ENCODE measurements at places on chromosomes 4 and X. TPM values are rescaled to one million over a fixed set of nuclear protein-coding genes. Genes with fewer than 3 reads are reported as not detected.

DNA sequence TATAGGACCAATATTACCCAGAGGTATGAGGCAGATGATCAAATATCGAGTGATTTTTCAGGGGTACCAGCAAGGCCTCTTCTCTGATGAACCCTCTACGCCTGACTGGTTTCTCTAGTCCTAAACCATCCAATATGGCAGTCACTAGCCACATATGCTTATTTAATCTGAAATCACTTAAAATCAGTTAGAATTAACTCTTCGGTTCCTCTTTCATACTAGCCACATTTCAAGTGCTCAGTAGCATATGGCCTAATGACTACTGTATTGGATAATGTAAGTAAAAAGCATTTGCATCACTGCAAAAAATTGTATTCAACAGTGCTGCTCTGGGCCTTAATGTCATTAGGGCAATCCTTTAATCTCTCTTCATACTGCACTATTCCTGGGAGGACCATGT lies 4.4 kb upstream of the APBB2 start:
- no peak for DNase-seq

DNA sequence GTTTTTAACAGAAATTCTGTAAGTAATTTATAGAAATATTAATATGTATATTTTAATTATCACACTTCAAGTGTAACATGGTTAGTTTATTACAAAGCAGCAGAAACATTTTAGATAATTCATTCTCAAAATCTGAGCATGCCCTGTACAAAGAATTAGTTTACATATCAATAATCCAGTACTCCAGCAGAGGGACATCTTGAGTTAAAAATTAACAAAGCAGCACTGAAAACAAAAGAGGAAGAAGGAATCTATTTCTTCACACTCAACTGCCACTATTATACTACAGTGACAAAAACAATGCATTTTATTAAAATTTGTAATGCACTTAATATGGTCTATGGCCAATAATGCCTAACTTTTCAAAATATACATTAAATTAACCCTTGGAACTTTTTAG lies 179.1 kb upstream of the KLHL4 start:
- no peak for DNase-seq

Gene FREM3
- not detected for total RNA-seq

Gene IBSP
- not detected for total RNA-seq

- DNase-seq, result no peak
Measured at GRCh38 chr4:147493307-147493706, 12.4 kb downstream of the EDNRA start.

GRCh38 chr4:43564591-43564990 lies 672.1 kb downstream of the GRXCR1 start:
- no peak for DNase-seq

- DNase-seq, result no peak
Measured at GRCh38 chrX:19674041-19674789, 158.9 kb upstream of the MAP3K15 start.

DNA sequence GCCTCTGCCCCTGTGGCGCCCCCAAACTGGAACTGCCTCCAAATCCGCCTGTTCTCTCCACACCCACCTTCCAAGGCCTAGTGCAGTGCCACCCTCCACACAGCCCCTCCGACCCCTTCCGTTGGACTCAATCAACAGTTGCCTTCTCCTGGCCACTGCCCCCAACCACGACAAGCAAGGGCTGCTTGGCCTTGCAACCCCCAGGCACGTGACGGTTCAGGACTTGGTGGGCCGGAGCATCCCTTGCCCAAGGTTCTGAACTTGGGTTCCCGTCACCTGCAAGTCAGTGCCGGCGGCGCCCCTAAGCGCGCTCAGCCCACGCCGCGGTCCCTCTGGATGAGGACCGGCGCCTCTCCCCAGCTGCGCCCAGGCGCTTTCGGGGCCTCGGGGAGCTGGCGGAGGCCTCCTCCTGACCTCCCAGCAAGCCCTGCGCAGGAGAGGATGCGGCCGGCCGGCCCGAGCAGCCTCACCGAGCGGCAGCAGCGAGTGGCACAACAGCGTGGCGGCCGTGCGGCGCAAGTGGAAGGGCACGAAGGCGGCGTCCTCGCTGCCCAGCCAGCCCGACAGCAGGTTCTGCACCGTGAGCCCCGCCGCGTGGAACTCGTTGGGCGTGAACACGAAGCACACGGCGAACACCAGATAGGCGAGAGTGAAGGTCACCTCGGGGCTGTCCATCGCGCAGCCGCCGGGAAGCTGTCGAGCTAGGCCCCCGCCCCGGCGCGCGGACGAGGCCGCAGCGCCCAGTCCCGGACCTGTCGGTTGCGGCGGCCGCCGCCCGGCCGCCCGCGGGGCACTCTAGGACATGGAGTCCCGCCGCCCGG lies 750 bp downstream of the TMEM129 start:
- peak; percentile 75 for DNase-seq
